ENCODE measurements at places on chromosomes 2 and 18.

GRCh38 chr2:88443353-88443938, 9.0 kb downstream of the FOXI3 start:
- no peak for DNase-seq

DNA sequence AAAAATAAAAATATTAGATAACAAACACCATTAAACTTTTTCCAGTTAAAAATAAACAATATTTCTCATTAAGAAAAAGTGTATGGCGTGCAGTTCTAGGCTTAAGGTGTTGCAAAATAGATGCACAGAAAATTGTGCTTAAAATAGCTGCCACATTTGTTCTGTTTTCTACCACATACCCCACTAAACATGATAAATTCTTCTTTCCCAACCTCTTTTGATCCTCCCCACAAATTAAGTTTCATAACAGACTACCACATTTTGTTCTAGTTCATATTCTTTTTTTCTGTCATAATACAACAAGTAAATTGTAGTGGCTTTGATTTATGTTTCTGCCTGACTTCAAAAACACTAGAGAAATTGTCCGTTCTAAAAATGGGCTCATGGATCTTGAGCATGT, 64.5 kb downstream of the ARHGAP28 start:
- no peak for DNase-seq

DNA sequence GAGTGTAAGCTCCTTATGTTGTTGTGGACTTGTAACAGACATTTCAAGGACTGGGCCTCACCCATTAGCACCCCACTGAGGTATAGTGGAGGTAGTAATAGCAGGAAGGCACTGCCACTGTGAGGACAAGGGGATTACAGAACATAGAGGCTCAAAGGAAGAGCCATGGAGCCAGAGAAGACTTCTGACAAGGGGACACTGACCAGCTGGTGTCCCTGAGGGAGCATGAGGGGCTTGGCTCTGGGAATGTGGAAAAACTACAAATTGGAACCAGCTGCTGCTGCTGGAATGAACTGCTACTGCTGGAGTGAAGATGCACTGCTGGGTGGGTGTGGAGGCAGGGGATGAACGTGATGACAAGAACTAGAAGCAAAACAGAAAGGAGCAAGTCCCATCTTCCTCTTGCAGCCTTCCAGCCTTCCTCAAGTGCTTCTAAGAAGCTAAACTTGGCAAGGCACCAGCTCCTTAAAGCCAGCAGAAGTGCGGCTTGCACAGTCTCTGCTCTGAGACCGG, 167.3 kb upstream of the NOSTRIN start:
- DNase-seq, result no peak

DNA sequence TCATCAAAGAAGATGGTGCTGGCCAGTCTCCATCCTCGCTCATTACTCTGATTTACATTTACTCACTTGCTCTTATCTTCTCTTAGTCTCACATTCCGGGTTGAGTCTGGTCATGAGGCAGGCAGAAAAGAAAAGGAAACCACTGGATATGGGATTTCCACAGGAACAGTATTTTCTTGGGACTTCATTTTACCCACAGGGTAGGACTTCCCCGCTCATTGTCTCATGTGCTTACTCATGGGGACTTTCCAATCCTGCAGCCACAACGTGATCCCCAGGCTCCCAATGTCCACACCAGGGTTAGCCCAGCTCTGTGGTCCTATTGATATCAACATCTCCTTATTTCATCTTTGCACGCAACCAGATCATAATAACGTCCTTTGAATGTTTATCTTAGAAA, 373.8 kb downstream of the TMEM182 start:
- no peak for DNase-seq

GRCh38 chr2:65261676-65262075, 34.0 kb downstream of the ACTR2 start:
- no peak for DNase-seq

DNA sequence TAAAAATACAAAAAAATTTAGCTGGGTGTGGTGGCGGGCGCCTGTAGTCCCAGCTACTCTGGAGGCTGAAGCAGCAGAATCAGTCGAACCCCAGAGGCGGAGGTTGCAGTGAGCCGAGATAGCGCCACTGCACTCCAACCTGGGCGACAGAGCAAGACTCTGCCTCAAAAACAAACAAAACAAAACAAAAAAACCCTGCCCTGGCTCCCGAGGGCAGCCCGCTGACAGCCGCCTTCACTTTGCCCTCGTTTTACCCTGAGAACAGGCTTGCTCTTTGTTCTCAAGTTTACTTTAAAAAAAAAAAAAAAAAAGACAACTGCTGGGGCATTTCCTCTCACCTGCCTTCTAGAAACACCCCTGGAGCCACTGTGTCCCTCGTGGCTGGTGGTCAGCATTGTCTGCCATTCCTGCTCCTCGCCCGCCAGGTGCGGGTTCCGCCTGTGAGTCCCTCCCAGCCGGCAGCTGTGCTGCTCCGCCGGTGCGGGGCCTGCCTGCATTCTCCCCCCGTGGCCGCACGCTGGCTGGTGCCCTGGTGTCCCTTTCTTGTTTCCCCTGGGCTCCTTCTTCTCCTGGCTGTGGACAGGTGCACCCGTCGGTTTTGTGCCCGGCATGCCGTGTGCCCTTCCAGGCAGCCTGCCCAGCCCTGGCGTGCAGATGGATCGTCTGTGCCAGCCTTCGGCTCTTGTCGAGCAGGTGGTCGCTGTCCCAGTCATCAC, 105.7 kb downstream of the USP40 start:
- no peak for DNase-seq

- DNase-seq, result no peak
Observed at GRCh38 chr18:41936471-41937134, 18.4 kb upstream of the PIK3C3 start.

- no peak for DNase-seq
Observed at GRCh38 chr2:28365158-28365557, 27.5 kb upstream of the FOSL2 start.

- no peak for DNase-seq
Observed at GRCh38 chr2:192827735-192828134, 633.0 kb upstream of the TMEFF2 start.

- DNase-seq, result no peak
Observed at GRCh38 chr2:228841877-228842276, 429.2 kb downstream of the PID1 start.

- DNase-seq, result no peak
Observed at GRCh38 chr2:64063924-64064331, 44.7 kb upstream of the VPS54 start.

DNA sequence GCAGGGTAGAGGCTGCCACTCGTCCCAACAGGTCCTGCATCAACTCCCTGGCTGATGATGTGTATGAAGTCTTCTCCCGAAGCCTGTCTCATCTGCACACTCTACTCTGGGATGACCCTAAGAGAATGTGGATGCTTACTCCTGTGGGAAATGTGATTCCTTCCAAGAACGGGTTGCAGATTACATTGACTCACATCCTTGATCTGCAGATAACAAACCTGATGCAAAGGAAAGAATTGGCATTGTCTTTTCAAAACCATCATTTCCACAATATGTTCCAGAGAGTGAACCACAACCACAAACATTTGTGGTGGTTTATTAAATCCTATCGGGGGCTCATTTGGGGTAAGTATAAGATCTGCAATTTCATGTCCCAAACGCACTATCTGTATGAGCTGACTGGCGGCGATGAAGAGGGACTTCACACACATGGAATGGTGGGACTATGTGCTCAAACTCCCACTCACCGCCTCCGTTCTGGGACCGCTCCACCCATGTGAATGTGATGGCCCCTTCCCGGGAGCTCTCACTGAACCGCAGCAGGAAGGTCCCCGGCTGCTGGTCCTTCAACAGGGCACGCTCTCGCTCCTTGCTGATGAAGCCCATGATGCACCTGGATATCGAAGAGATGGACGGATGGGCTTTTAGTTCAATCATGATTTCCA, 35.5 kb downstream of the STAT1 start:
- no peak for DNase-seq

DNA sequence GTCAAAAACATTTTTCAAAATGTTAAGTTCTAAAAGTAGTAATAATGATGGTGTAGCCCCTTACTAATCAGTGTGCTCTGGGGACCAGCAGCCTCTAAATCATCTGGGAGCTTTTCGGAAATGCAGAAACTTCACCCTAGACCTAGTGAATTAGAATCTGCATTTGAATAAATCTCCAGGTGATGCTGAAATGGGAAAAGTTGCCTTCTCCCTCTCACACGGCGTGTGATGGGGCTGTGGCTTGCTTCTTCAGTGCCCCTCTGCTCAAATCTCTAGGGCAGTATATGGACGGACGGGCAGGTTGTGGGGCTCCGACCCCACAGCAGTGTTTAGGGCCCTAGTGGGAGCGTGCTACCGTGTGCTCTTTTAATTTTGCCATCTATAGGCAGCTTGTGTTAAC, 368.6 kb downstream of the GALNT13 start:
- DNase-seq, result no peak

DNA sequence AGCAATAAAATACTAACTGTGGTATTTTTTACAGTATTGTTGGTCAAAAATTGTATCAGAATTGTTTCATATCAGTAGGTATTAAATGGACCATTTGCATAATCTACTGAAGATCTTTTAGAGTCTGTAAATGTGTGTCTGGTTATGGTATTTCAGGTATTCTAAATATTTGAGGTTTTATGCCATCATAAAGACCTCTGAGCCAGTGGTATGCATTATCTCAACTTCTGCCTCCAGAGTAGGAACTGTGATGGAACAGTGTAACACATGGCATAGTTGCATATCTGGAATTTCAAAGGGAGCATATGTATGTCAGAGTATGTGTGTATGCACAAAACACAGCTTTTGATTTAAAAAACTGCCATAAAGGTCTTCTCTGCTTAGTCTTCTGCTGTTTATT, 15.4 kb downstream of the GREB1L start:
- no peak for DNase-seq

- DNase-seq, result no peak
Observed at GRCh38 chr2:29425866-29426265, 310.7 kb downstream of the CLIP4 start.

GRCh38 chr2:145495590-145495989, 975.7 kb upstream of the ZEB2 start:
- DNase-seq, result no peak

DNA sequence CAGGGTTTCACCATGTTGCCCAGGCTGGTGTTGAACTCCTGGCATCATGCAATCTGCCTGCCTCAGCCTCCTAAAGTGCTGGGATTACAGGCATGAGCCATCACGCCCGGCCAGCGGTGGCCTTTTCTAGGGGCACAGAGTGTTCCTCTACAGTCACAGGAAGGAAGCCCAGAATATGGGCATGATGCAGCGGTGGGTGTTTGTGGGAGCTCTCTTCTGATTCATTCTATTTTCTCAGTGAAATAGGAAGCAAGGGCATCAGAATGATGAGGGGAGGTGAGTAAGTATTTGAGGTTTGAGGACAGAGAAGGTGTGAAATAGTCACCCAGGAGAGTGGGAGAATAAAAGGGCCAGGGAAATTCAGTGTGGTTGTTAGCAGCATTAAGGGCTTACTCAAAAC, 70.3 kb upstream of the PSME4 start:
- peak; percentile 2 for DNase-seq

DNA sequence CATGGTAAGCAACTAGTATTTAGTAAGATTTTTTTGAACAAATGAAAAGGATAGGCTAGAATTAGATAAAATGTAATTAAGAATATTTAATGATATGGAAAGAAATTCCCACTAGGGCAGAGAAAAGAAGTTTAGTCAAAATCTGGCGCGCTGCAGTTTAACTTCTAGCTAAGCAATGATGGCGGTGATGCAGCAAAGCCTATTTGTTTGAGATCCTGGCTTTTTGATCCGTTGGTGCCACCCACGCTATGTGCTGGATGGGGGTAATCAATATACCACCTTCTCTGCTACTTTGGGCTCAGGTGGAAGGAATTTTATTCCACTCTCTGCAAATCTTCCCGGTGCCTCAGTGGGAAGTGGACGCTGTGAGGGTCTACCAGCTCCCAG, 421 bp upstream of the FAM171B start:
- DNase-seq, result no peak

- DNase-seq, result no peak
Observed at GRCh38 chr2:48991415-48992131, 162.7 kb downstream of the FSHR start.

DNA sequence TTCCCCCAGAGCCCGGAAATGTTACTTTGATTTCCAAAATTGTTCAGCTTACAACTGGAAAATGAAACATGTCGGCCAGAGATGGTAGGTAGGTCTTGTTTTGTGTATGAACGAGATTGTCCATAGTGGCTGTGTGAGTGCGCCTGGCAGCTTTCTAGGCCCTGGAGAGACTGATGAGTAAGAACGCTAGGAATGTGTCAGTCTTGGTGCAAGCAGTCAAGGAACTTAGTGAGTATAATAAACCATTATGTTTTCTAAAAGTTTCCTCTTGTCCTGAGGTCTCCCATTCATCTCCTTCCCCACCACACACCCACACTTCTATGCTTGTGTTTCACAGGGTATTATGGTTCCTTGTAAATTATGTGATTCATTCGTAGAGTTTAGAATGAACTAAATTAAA, 234.2 kb downstream of the CDH2 start:
- no peak for DNase-seq

DNA sequence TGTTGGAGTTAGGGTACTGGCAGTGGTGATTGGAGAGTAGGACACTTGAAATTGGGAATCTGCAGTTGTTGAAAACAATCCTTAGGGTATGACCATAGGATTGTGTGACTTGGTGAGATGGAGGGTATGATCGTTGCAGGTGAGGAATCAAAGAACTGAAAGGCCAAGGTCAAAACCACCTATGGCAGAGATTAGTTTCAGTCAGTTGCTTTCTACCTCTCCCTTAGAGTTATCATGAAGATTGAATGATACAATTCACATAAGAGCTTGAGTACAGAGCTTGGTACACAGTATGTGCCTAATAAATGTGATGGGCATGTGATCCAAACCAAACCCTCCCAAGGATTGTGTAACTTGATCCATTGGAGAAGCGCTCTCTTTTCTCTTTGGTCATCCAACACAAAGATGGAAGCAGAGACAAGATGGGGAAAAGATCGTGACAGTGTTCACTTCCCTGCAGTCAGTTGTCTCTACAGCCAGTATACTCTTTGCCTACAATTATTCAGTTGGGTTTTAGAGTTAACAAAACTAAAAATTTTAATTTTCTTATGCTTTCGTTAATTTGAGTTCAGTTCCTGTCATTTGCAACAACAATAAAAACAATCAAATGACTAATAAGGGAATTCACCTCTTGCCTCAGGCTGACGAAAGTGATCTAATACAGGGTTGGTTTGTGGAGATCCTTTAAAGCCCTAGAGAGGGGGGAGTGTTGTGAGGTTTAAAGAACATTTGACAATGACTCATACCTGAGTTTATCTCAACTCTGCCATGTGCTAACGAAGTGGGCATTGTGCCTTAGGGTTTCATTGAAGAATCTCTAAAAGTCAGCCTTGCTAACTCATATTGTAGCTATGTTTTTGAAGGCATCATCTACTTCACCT, 14.8 kb upstream of the SMAD2 start:
- no peak for DNase-seq

- DNase-seq, result no peak
Observed at GRCh38 chr2:180077295-180077906, 70.3 kb upstream of the CWC22 start.
